ENCODE measurements at places on chromosomes 12 and 14.

- no peak for DNase-seq
Observed at GRCh38 chr12:76024942-76025600, 6.5 kb downstream of the PHLDA1 start.

DNA sequence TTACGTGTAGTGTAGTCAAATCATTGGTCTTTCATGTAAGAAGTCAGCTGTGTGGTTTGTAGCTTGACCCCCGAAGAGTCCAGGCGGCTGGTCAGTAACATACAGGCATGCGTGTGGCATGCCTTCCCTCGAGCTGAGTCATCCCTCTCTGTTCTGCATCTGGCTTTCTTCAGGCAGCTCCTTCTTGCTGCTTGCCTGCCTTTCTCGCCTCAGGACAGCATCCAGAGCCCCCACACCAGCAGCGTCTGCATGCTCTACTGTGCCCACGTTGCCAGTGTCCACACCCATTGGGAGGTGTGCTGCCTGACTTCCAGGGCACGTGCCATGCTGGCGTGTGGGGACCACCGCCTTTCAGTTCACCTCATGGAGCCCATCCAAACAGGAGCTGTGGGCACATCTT, 96.8 kb downstream of the EP400 start:
- DNase-seq, result no peak

DNA sequence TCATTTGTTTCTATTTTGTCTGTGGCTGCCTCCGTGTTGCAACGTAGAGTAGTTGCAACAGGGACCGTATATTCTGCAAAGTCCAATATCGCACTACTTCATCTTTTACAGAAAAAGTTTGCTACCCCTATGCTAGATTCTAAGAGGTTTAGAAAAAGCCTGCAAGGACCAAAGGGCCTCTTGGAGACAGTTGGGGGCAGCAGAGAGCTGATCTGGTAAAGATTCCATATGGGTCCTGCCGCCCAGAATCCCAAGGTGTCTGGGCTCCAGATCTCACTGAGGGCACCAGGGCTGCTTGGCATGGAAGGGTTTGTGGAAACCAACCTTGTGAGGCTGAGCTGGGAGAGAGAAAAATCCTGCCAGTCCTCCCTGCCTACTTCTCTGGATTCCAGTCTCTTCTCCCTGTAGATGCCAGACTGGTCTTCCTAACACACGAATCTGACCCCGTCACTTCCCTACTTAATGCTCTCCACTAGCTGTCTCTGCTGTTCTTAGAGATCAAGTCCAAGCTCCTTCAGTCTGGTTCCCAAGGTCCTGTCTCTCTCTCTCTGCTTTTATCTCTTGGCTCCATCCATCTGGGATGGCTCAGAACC, 74.6 kb downstream of the GLRX5 start:
- DNase-seq, result no peak

GRCh38 chr14:72686101-72686500, 207.8 kb downstream of the DPF3 start:
- no peak for DNase-seq

- DNase-seq, result no peak
Observed at GRCh38 chr14:61749867-61750266, 12.4 kb upstream of the SNAPC1 start.
